BE2C (cell line): ENCODE measurements at places on chromosomes 2 and 18.

GRCh38 chr2:95039363-95039762 is 13.9 kb downstream of the MAL start:
- DNase-seq = no peak

DNA sequence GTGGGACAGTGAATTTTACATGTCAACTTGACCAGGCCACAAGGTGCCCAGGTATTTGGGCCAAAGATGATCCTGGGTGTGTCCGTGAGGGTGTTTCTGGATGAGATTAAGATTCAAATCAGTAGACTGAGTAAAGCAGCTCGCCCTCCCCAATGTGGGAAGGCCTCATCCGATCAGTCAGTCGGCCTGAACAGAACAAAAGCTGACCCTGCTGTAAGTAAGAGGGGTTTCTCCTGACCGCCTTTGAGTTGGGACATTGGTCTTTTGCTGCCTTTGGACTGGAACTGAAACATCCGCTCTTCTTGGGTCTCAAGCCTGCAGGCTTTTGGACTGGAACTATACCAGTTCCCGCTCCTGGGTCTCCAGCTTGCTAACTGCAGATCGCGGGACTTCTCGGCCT is 233.3 kb downstream of the KLHL29 start:
- no peak for DNase-seq

DNA sequence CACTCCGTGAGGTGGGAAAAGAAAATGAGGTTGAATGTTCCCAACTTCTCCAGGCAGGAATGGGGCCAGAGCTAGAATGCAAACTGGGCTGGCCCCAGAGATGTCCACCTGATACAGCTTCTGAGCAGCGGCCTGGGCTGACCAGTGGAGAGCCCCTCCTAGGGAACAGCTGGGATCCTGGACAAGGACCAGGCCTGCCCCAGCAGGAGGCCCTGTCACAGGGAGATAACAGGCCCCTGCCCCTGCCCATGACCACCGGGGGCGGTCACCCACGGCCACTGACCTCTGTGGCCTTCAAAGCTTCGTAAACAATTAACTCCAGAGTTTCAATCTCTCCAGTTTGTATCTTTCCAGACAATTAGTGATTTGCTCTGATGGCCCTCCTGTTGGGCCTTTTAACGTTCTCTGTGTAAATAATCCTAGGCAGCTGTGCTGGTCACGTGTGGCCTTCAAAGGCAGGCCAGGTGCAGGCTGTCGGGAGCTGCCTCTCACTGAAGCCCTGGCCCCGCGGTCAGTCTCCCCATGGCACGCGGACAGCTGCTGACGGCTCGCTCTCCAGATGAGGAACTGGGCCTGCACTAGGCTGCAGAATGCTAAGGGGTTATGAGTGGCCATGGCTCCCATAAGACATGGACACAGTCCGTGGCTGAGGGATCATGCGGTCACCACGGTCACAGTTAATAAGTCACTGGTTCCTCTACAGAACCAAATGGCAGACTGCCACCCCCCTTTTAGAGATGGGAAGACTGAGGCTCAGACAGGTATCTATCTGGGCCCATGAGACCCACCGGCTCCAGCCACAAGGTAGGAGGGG is 9.2 kb downstream of the HS6ST1 start:
- DNase-seq = peak; percentile 3

DNA sequence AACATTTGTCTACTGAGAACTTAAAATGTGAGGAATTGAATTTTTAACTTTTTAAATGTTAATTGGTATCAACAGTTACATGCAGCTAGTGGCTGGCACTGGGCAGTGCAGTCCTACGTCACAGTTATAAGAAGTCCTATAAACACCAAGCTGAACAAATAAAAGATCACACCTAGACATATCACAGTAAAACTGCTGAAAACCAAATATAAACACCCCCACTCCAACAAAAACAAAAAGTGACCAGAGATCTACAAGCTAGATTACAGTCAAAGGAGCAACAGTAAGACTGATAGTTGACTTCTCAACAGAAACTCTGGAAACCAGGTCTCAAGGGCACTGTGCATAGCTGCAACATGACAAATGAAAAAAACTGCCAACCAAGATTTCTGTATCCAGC is 19.4 kb downstream of the TLK1 start:
- DNase-seq = no peak

- no peak for DNase-seq
These were observed 86.7 kb upstream of the MSTN start for GRCh38 chr2:190149200-190149599.

- no peak for DNase-seq
These were observed 1329.5 kb upstream of the ZEB2 start for GRCh38 chr2:145849466-145849865.

DNA sequence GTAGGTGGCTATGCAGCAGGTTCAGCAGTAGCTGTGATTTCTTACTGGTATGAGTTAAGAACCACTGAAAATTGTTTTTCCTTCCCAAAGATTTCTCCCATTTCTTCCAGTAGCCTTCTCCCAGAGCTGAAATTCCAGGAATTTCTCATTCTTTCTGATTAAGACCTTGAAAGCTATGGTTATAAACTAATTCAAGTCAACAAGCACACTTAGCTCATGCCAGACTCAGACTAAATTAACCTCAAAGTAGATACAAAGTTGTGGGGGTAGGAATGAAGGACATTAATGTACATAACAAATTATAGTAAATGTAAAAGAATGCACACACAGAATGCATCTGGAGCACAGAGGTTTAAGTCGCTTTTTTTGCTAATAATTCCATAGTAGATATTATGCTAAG is 103.6 kb upstream of the SOX11 start:
- DNase-seq = no peak

GRCh38 chr2:234320066-234320465 is 176.8 kb downstream of the ARL4C start:
- DNase-seq = no peak

GRCh38 chr2:121816797-121817196 is 61.3 kb downstream of the TSN start:
- DNase-seq = no peak

DNA sequence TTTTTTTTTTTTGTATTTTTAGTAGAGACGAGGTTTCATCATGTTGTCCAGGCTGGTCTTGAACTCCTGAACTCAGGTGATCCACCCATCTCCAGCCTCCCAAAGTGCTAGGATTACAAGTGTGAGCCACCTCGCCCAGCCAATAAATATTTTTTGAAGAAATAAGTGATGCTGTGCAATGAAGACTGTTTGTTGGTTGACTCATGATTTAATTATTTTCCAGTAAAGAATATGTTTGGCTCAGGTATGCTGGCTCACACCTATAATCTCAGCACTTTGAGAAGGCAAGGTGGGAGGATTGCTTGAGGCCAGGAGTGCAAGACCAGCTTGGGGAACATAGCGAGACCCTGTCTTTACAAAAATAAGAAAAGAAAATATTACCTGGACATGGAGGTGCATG is 41.8 kb upstream of the LPIN2 start:
- DNase-seq = no peak

DNA sequence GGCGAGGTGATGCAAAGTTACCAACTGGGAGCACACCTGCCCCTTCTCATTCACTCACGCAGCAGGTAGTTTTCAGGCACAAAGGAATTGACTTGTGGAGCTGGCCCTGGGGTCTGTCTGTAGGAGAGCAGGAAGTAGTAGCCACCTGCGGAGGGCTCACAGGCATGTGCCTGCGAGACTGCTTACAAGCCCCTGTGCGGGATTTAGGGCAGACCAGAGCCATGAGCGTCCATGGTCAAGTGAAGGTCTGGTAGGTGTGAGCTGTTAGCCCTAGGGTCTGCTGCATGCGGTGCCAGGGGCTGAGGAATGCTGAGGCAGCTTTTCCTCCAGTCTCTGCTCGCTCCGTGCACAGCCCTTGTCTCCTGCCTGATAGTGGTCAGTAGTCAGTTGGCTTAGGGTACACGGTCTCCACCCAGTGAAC is 18.9 kb downstream of the INPP4A start:
- no peak for DNase-seq

- DNase-seq = peak; percentile 60
These were observed 37.0 kb upstream of the TMEM18 start for GRCh38 chr2:714005-714741.

GRCh38 chr2:232231554-232231953 is 147.0 kb upstream of the ALPP start:
- DNase-seq = no peak

DNA sequence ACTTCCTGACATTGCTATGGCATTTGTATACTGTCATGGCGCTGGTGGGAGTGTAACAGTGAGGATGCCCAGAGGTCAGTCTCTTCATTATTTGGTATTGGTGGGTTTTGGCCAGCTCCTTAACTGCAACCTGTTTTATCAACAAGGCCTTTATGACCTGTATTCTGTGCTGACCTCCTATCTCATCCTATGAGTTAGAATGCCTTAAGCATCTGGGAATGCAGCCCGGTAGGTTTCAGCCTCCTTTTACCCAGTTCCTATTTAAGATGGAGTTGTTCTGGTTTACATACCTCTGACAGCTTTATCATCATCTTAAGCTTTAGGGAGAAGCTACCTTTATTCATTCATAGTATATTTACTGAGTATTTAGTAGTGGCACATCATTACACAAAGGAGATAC is 103.8 kb downstream of the RAPGEF4 start:
- no peak for DNase-seq

GRCh38 chr2:40097691-40098385 is 318.8 kb upstream of the THUMPD2 start:
- DNase-seq = no peak

DNA sequence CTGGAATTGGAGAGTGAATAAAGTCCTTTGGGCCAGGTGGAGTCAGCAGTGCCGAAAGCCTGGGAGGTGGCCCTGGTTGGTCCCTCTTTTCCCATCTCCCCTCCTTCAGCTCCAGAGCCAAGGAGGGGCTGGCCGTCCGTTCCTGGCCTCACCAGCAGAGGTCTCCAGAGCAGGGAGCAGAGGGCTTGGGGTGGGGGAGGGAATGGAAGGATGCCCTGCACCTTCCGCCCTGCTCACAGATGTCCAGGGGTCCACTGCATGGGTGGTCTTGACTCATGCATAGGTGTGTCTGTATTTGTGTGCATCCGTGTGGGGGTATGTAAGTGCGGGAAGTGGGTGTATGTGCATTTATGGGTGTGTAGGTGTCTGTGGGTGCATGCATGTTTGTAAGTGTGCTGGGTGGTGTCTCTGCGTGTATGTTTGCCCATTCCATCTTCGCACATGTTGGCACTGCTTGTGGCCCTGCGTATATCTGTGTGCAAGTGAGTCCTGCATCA is 201.8 kb downstream of the ZFP36L2 start:
- peak; percentile 84 for DNase-seq

DNA sequence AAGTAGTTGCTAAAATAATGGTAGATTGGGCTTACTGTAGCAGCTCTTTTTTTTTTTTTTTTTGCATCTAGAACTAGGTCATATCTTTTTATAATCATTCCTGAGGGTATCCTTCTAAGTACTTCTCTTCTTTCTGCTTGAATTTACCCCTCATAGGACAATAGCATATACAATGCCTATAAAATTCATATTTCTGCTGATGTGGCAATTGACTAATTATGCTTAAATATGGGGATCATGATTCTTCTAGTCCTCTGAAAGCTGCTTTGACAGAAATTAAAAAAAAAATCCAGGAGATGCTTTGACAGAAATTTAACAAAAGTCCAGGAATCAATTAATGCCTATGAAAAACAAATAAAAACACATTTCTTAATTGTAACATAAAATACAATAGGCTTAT is 358.4 kb downstream of the CCDC85A start:
- DNase-seq = no peak

DNA sequence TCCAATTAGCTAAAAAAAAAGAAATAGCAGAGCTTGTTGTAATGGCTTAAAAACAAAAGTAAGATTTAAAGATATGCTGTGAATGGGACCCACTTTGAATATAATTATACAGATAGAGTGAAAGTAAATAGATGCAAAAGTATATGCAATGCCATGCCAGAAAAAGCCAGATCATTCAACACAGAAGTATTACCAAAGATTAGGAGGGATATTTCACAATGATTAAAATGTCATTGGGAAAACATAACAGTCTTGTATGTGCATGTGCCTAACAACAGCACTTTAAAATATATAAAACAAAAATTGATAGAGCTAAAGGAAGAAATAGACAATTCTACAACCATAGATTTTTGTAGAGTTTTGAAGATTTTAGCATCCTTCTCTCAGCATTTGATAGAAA is 19.9 kb upstream of the SIGLEC15 start:
- DNase-seq = no peak

DNA sequence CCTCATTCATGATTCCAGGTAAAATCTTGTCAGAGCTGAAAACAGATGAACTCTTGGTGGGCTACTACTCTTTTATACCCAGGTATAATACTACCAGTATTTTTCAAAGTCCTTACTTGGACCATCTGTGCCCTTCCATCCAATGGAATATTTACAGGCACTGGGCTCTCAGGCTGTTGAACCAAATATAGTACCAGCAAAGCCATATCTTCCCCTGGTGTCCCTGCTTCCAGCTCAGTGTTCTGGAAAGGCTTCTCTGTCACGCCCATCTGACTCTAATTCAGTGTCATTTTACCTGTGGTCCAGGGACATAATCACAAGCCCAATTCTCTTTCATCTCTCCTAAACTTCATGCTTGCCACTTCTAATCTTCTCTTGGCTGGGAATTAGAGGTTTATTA is 119.2 kb upstream of the STK17B start:
- no peak for DNase-seq

DNA sequence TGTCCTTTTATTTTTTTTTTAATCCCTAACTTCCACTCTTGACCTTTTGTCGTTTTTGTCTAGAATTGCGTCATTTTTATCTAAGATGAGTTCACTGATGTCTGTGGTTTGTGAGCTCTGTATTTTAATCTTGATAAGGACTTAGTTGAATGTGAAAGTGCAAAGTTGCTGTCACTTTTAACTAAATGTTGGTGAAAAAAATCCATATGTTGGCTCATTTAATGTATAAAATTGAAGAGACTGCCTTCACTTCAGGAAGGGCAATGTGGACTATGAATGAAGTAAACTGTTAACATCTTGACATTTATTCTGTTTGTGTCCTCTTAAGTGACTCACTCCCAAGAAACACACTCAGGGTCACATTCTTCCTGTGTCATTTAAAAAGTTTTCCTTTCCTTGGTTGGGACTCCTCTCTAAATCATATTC is 256.6 kb upstream of the RASGRP3 start:
- DNase-seq = no peak

GRCh38 chr2:118047380-118047826 is 33.5 kb upstream of the CCDC93 start:
- no peak for DNase-seq

GRCh38 chr2:149224543-149224942 is 105.8 kb upstream of the LYPD6 start:
- no peak for DNase-seq

DNA sequence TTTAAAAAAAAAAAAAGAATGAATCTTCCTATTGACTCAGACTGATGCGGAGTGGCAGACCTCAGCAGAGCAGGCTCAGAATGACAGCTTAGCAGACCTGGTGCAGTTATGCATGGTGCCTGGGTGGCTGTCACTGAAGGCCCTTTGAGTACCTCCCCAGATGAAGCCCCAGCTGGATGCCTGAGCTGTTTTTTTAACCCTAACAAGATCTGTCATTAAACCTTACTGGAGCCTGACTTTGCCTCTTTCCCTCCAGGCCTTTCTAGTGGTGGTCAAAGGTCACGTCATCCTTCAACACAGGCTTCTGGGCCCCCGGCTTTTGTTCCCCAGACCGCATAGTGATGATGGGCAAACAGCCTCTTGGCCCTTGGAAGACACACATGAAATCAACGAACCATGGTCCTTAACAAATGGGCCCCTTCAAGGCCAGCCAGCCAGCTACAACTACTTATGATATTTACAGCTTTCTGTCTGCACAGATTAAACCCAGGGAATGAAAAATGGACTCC is 138.3 kb upstream of the CYP1B1 start:
- peak; percentile 34 for DNase-seq

- DNase-seq = no peak
These were observed 11.3 kb downstream of the TTLL4 start for GRCh38 chr2:218721934-218722333.

- no peak for DNase-seq
These were observed 57.7 kb downstream of the RRM2 start for GRCh38 chr2:10180229-10180628.
